ENCODE measurements at places on chromosomes 6 and 20.

DNA sequence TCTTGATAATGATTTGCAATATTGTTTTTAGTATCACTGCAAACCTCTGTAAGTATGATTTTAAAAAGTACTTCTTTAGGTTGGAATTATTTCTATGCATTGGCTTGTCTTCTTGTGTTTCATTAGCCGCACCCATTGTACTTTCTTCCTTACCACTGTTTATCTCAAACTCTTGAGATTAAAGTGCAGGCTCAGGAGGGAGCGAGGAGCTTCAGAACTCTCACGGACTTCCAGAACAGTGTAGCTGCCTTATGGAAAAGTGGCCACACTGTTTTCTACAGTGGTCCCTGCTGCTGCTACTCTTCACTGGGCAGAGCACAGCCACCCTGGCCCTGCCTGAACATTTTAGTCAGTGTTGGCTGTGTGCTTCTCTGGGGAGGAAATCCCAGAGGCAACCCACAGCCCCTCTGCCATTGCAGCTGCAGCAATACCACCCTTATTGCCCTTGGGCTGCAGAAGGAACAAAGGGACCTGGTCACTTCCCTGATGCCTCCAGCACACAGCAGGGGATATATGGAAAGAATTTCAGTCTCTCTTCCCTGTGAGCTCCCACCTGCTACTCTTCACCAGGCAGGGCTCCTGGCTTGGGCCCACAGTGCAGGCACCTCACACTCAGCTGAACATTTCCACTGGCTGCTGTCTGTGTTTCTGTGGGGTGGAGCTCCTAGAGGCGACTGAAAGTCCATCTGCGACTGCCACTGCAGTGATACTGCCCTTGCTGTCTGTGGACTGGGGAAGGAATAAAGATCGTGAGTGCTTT, 91.7 kb upstream of the MAP3K4 start:
- no peak for DNase-seq

GRCh38 chr20:31505903-31506302, 8.3 kb upstream of the HM13 start:
- no peak for DNase-seq

- no peak for DNase-seq
Observed at GRCh38 chr6:20486641-20487040, 47.6 kb upstream of the CDKAL1 start.

DNA sequence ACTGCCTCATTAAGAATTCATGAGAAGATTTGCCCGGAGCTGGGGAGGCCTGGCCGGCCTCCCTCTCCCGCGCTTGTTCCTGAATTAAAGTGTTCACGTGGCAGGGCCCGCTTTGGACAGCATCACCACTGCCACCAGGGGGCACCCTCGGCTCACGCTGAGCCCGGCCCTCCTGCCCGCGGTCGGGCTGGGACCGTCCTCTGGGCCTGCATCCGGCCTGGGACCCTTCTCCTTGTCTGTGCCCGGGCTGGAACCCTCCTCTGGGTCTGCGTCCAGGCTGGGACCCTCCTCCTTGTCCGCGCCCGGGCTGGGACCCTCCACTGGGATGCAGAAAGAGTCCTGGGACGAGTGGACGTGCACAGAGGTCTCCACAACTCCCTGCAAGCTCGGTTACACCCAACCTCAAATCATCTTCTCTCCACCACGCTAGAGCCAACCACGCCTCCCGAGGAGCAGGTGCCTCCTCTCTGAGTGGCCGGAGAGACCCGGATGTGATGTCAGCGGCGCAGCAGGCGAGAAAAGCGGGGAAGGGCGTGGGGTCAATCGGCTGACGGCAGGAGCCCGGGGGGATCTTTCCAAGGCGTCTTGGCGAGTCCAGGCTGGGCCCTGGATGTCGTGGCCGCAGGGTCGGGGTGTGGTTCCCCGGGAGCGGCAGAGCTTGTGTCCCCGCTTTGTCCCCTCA, 50.9 kb upstream of the DACT2 start:
- DNase-seq = peak; percentile 60

DNA sequence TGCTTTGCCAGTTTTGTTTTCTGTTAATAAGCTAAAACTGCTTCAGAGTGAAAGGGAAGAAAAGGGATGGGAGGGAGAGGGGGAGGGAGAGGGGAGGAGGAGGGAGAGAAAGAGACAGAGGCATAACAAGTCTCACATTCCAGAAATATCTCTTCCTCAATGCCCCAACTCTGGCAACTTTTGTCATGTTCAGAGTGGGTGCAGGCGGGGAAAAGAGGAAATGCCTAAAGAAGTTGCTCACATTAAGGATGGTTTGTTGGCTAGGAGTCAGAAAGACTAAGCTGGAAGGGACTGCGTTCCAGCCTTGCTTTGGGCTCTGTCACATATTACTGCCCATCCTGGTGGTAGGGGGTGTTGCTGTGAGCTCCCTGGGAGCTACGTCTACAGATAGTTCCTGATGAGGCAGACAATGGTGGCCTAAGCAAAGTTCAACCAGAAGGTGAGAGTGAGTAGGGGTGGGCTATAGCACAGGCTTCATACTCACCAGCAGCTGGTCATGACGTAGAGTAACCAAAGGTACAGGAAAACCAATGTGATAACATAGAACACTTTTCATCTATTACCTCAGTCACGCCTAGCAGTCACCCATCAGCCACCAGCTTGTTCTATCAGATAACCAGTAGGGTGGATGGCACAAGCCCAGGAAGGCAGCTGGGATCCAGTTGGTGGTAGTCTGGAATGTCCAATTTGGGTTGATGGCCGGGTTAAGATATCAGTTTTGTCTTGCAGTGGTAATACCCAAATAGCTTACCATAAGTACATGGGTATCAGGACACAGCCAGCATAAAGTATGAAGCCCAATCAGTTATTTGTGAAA, 2.1 kb downstream of the TSPYL4 start:
- no peak for DNase-seq

GRCh38 chr6:170100046-170100445, 190.8 kb downstream of the DLL1 start:
- DNase-seq = no peak

DNA sequence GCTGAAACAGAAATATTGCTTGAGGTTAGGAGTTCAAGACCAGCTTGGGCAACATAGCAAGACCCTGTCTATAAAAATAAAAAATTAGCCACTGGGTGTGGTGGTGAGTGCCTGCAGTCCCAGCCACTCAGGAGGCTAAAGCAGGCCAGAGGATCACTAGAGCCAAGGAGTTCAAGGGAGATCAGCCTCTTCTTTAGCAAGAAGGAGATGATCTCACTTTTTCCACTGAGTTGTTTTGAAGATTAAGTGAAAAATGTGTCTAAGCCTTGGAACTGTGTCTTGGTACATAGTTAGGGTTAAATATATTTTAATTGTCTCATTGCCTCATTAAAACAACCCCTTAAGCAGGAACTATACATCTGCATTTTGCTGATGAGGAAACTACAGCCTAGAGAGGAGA, 279.0 kb upstream of the ZFP64 start:
- no peak for DNase-seq

DNA sequence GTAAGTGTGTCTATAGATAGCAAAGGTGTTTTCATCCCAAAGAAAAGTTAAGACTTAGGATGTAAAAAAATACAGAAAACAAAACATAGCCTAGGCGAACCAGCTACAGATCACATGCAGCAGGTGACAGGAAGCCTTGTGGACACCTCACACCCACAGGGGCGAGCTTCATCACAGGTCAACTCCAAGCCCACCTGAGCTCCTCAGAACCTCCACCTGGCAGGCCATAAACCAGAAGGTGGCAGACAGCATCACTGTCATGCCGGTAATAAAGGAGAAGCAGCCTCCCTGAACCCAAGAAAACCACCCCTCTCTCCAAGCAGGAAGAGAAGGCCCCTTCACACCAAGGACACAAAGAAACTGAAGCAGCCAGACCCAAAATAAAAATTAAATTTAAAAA, 1.0 kb downstream of the RALGAPA2 start:
- no peak for DNase-seq

DNA sequence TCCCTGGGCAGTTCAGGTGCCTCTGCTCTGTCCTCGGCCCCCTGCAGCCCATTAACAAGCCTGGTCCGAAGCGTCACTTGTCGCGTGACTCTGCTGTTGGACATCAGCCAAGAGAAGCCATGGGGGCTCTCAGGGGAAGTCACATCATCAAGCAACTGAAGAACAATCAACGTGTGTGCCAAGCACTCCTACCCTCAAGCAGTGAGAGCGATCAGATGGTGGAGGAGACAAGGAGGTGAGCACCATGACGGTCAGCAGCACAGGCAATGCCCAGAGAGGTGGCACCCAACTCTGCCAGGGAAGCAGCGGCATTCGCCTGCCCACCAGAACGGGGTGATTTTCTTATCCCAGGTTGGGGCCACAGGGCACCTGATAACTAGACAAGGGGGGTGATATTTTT, 132.7 kb downstream of the AGPAT4 start:
- no peak for DNase-seq

- no peak for DNase-seq
Observed at GRCh38 chr20:2261629-2262028, 34.2 kb upstream of the TGM3 start.

DNA sequence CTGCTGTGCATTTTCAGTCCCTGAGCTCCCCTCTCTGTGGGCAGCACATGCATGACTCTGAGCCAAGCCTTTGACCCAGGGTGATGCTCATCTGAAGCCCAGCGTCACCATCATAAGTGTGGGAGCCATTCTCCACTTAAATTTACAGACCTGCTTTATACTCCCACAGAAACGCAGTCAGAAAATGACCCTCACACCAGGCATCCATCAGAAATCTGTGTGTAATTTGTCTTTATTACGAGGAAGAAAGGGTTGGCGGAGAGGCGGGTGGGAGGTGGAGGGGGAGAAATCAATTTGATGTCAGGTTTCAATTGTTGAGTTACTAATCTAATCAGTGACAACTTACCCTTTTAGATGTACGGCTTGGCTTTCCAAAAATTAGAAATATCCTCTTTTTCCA, 353.6 kb downstream of the MAFB start:
- DNase-seq = no peak

DNA sequence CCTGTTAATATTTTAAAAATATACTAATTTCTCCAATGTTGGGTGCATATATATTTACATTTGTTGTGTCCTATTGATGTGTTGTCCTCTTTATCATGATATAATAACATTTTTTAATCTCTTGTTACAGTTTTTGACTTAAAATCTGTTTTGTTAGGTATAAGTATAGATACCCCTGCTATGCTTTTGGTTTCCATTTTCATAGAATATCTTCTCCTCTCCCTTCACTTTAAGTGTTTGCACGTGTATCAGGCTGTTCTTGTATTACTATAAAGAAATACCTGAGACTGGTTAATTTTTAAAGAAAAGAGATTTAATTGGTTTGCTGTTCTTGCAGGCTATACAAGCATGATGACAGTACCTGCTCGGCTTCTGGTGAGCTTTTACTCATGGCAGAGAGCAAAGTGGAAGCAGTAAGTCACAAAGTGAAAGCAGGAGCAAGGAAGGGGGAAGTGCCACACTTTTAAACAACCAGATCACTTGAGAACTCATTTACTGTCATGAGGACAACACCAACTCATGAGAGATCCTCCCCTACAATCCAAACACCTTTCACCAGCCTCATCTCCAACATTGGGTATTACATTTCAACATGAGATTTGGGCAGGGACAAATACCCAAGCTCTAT, 340.5 kb upstream of the SYNCRIP start:
- no peak for DNase-seq

DNA sequence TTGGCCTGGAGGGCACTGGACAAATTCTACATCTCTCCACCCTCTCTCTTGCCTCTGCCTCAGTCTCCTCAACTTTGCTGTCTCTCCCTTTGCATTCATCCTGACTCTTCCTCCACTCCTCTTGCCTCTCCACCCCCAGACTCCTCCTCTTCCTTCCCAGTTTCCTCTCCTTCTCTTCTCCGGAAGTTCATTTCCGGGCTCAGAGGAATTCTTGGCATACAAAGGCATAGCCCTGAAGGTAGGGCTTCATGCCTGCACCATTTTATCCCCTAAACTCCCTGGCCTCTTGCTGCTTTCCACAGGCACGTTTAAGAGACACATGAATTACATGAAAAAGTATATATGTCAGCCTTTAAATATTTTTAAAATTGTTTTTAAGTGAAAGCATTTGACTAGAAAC, 10.6 kb downstream of the BFSP1 start:
- no peak for DNase-seq

- no peak for DNase-seq
Observed at GRCh38 chr6:7938562-7939183, 28.1 kb upstream of the TXNDC5 start.

DNA sequence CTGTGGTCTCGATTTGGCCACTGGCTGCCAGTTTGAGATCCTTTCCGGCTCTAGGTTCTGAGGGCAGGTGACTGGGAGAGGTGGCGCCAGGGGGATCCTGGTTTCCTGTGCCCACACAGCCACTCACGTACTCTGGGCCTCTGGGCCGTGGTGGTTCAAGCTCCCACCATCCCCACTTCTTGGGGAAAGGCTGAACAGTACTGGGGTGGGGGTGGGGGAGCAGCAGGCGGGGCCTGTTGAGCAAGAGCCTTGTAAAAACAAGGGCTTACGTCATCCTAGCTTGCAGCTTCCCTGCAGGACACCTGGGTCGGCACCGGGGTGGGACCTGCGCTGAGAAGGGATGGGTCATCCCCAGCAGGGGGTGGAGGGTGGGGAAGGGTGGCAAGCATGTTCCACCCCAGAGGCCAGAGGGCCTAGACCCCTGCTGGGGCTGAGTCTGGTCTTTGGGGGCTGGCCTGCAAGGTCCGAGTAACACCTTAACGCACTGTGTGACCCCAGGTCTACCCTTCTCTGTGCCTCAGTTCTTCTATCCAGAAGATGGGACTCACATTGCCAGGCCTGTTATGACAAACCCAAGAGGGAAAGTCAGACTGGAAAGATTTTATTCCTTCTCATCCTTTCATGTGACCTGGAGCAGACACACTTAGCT, 3.1 kb upstream of the CEBPB start:
- no peak for DNase-seq

DNA sequence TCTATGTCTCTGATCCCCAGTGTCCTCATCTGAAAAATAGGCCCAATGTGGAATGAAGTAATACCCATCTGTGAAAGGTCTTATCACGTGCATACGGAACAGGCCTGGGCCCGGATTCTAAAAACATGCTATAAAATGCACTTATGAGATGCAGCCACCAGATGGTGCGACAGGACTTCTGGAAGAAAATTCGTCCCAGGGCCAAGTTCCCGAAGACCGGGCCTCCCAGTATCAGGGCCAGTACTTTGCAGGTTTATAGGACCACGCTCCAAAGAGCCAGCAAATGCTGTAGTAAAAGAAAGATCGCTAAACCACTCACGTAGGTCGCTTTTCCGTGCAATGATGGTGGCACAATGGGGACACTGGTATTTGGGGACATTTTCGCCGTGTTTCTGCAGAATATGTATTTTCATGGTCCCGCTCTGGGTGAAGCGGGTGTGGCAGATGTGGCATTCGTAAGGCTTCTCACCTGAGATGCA, 10.6 kb downstream of the CTCFL start:
- DNase-seq = no peak

DNA sequence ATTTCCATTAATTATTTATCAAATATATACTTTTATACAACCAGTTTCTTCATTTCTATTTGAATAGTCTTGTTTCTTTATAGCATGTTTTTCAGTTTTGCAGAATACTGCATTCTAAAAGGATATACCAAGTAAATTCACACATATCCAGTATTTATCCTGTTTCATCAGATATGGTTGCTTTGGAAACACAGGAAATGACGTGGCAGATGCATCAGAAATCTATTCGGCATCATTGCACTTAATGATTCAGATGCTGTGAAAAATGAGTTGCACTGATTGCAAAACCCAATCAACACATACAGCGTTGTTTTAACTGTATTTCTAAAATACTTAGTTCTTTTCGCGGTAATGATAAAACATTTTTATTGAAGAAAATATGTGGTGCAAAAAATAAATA, 594.9 kb downstream of the CDH26 start:
- DNase-seq = no peak
